CD14-positive monocyte (primary cell): ENCODE measurements at places on chromosomes 11 and 22.
A peak's percentile ranks its signal among the peaks of the same experiment; 100 is the strongest.

- H3K4me3 ChIP-seq = no peak overlapping the region
- H3K27me3 ChIP-seq = no peaks in the 10 kb centered on the region
- no peaks in the 10 kb centered on the region for H3K4me1 ChIP-seq
- no peaks in the 10 kb centered on the region for H3K36me3 ChIP-seq
- no peak overlapping the region for H3K27ac ChIP-seq
- DNase-seq = peak; percentile 72
Measured at GRCh38 chr11:128956401-128957201, 13.9 kb upstream of the TP53AIP1 start.

DNA sequence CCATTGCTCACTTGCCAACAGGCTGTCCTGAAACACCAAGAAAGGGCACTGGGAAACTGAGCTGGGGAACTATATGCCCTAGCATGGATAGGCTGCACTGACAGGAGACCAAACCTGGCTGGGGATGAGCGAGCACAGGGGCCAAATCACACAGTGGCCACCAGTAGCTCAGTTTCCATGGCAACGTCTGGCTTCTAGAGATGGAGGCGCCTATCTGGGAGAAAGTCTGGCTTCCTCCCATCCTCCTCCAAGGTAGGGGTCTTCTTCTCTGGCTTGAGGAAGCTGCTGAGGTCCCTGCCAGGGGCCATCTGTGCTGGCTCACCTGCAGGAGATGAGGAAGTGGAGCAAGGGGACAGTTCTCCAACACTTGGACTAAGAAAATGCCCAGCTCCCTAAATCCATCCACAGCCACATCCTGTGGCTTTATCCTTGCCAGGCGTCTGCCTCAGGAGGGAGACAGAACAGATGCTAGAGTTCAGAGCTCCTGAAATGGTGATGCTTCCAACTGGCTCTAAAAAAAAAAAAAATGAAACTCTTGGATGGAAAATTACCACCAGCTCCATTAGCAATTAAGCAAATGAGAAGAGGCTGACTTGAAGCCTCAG is 48.3 kb downstream of the SYT13 start:
- H3K4me1 ChIP-seq = no peaks in the 10 kb centered on the region
- H3K27me3 ChIP-seq = no peaks in the 10 kb centered on the region
- H3K36me3 ChIP-seq = no peaks in the 10 kb centered on the region

DNA sequence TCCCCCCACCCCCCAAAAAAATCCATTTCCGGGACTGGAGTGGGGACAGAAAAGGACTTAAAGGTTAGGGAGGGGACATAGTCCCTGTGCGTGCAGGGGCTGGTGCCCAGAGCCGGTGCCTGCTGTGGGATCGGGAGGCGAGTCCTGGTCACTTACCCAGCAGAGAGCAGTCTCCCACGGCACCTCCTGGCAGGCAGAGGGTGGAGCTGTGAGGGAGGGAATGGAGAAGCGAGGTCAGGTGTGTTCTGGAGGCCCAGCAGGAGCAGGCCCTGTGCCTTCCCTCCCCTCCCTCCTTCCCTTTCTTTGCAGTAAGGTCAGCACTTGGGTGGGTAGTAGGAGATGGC is 28.4 kb downstream of the SHANK3 start:
- no peaks in the 10 kb centered on the region for H3K27me3 ChIP-seq
- H3K4me3 ChIP-seq = no peak overlapping the region
- no peaks in the 10 kb centered on the region for H3K36me3 ChIP-seq
- no peak for DNase-seq

DNA sequence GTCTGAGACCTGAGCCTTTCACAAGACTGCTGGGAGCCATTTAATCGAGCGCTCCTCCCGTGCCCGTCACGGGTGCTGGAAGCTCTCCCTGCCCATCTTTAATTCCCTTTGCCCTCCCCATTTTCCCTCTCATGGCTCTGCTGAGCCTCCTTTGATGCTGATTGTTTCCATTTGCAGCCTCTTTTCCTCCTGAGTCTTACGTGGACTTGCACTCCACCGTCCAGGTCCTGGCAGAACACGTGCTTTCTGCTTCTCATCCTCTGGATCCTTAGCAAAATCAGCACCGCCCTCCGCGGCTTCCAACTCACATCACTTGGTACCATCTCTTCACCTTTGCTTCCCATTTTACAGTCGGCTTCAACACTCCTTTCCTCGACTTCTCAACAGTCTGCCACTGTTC is 7.3 kb downstream of the IFT27 start:
- H3K4me1 ChIP-seq = peaks cover 14% of the 10 kb centered on the region
- no peak for DNase-seq
- H3K4me3 ChIP-seq = no peak overlapping the region
- H3K27me3 ChIP-seq = no peaks in the 10 kb centered on the region

DNA sequence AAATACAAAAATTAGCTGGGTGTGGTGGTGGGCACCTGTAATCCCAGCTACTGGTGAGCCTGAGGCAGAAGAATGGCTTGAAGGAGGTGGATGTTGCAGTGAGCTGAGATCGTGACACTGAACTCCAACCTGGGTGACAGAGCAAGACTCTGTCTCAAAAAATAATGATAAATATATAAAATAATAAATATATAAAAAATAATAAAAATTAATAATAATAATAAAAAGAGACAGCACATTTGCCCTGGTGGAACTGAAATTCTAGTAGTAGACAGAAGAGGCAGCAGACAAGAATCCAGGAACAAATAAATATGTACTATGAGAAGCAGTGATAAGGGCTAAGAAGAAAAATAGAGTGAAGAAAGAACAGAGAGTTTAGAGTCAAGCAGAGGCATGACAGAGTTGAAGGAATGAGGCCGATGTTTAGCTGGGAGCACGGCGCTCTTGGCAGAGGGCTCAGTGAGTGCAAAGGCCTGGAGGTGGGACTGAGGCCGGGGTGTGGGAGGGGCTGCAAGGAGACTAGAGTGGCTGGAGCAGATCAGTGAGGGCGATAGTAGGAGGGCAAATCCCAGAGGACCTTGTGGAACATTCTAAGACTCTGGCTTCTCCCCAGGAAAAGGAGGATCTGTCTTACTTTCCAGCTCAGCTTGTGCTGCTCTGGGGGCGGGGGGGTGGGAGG is 410.3 kb downstream of the MN1 start:
- no peak for DNase-seq
- H3K4me1 ChIP-seq = no peaks in the 10 kb centered on the region
- no peaks in the 10 kb centered on the region for H3K36me3 ChIP-seq
- no peak overlapping the region for H3K4me3 ChIP-seq
- no peak overlapping the region for H3K27ac ChIP-seq

GRCh38 chr11:95989076-95989605 is 65.2 kb upstream of the MTMR2 start:
- no peaks in the 10 kb centered on the region for H3K27me3 ChIP-seq
- H3K27ac ChIP-seq = no peak overlapping the region
- H3K4me3 ChIP-seq = no peak overlapping the region
- no peak for DNase-seq
- H3K36me3 ChIP-seq = peaks cover 16% of the 10 kb centered on the region

DNA sequence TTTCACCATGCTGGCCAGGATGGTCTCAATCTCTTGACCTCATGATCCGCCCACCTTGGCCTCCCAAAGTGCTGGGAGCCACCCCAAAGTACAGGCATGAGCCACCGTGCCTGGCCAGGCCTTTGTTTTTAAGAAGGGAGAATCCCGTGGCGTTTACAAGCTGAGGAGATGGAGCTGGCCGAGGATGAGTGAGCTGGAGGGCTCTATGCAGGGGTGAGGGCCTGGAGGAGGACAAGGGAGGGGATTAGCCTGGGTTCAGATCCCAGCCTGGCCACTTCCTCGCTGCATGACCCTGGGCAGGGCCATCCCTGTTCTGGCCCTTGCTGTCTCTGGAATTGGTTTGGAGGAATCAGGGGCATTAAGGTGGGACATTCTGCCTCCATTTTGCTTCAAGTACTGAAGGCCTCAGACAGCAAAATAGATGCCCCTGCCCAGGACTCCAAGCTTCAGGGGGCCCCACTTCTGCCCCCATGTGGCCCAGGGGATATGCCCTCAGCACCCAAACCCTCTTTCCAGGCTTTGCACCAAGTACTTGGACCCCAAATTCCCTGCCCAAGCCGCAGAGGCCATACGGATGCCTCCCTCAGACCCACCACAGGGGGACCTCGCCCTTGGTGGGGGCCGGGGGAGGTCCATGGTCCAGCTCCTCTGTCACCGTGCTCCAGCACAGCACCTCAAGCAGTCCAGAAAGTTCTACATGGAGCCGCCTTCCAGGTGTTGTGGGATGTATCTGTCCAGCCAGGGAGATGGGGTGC is 12.1 kb upstream of the LRP5 start:
- H3K4me1 ChIP-seq = peaks cover 30% of the 10 kb centered on the region
- no peak for DNase-seq

GRCh38 chr11:75341612-75342011 is 9.8 kb downstream of the ARRB1 start:
- H3K27ac ChIP-seq = peak overlapping the region; percentile 79
- no peak overlapping the region for H3K4me3 ChIP-seq
- no peaks in the 10 kb centered on the region for H3K27me3 ChIP-seq
- H3K4me1 ChIP-seq = peaks cover 100% of the 10 kb centered on the region

DNA sequence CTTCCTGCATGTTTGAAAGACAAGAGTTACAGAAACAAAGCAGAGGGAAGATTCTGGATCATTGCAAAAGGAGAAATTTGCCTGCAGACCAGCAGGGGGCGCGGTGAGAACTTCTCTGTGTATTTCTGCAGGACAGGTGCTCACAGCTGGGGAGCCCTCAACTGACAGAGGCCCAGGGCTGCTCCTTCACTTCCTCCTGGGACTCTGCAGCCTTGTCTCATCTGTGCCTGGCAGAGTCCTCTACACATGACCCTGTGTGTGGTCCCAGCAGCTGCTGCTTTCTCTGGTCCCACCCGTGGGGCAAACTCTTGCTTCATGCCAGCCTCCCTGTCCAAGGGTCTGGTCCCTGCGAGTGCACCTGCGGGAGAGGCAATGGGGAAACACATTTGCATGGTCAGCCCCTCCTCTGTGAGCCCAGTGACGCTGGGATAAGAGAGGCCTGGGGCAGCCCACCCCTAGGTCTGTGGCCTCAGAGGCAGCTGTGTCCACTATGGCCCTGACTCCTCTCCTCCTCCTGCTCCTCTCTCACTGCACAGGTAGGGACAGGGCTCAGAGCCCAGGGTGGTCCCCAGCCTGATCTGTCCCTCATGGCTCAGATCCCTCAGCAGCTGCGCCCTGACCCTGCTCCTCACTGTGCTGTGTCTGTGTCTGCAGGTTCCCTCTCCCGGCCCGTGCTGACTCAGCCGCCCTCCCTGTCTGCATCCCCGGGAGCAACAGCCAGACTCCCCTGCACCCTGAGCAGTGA is 43.2 kb upstream of the VPREB1 start:
- H3K36me3 ChIP-seq = no peaks in the 10 kb centered on the region
- no peak overlapping the region for H3K27ac ChIP-seq
- peaks cover 4% of the 10 kb centered on the region for H3K27me3 ChIP-seq
- H3K4me1 ChIP-seq = no peaks in the 10 kb centered on the region
- no peak for DNase-seq

- no peak overlapping the region for H3K4me3 ChIP-seq
- DNase-seq = peak; percentile 93
- peak overlapping the region; percentile 85 for H3K27ac ChIP-seq
Measured at GRCh38 chr11:64856382-64857227, 12.2 kb upstream of the CDC42BPG start.

GRCh38 chr11:33655842-33656600 is 44.6 kb downstream of the C11orf91 start:
- DNase-seq = no peak
- no peak overlapping the region for H3K27ac ChIP-seq
- no peak overlapping the region for H3K4me3 ChIP-seq
- no peaks in the 10 kb centered on the region for H3K27me3 ChIP-seq
- no peaks in the 10 kb centered on the region for H3K36me3 ChIP-seq
- H3K4me1 ChIP-seq = no peaks in the 10 kb centered on the region

DNA sequence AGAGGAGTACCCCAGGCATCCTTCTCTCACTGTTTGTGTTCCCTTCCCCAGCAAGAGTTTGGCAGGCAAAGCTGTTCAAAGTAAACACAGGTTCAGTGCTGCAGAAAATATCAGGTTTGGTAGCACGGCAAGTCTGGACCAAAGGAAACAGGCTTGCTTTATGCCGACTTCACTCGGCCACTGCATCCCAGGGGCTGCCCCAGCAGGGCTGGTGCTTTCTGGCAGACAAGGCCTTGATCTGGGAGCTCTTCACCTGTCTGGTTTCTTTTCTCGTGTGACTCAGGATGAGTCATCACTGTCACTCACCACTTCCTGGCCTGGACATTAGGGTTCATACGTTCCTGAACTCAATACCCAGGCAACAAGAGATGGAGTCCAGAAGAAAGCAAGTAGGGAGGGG is 52.6 kb upstream of the NAV2 start:
- peaks cover 5% of the 10 kb centered on the region for H3K4me1 ChIP-seq
- H3K27ac ChIP-seq = no peak overlapping the region
- H3K36me3 ChIP-seq = no peaks in the 10 kb centered on the region
- H3K4me3 ChIP-seq = no peak overlapping the region

- no peak for DNase-seq
- H3K27ac ChIP-seq = no peak overlapping the region
- H3K27me3 ChIP-seq = no peaks in the 10 kb centered on the region
- H3K4me3 ChIP-seq = no peak overlapping the region
- no peaks in the 10 kb centered on the region for H3K36me3 ChIP-seq
Measured at GRCh38 chr22:30878516-30879414, 89.8 kb downstream of the MORC2 start.

DNA sequence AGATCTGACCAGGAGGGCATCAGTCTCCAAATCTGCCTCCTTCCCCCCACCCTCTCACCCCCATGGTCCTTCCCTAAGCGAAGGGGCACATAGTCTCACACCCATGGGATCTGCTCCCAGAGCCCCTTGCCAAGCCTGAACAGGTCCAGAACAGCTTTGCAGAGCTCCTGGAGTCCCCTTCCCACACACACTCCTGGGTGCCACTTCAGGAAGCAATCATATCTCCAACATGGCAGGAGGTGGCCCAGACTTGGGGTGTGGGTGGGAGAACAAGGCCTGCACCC is 63.0 kb downstream of the MICAL3 start:
- DNase-seq = no peak
- no peaks in the 10 kb centered on the region for H3K27me3 ChIP-seq
- H3K36me3 ChIP-seq = no peaks in the 10 kb centered on the region
- H3K4me3 ChIP-seq = no peak overlapping the region

GRCh38 chr11:75068559-75068958 is 28.1 kb downstream of the OR2AT4 start:
- DNase-seq = no peak
- H3K27me3 ChIP-seq = peaks cover 3% of the 10 kb centered on the region
- no peaks in the 10 kb centered on the region for H3K4me1 ChIP-seq
- no peak overlapping the region for H3K27ac ChIP-seq
- H3K36me3 ChIP-seq = no peaks in the 10 kb centered on the region

DNA sequence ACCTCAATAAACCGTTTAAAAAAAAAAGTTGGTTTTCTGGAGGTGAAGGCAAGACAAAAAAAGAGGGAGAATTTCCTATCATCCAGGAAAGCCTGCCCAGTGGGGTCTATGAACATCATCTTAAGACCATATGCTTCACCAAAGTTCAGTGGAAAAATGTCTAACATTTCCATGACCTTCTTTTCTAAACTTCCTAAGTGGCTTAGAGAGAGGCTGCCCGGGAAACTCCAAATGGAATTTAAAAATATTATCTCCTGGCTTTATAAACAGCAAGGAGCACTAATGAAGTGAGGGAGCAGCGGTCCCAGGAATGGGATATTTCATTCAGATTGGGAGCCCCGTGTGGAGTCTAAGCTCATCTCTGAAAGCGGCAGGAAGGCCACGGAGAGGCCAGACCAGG is 46.9 kb downstream of the ETS1 start:
- H3K4me1 ChIP-seq = no peaks in the 10 kb centered on the region
- H3K27ac ChIP-seq = no peak overlapping the region
- H3K36me3 ChIP-seq = no peaks in the 10 kb centered on the region
- peaks cover 4% of the 10 kb centered on the region for H3K27me3 ChIP-seq
- DNase-seq = no peak
